HepG2 (cell line): ENCODE measurements at places on chromosomes 11 and 22.

GRCh38 chr11:121435551-121436511 lies 16.3 kb upstream of the SORL1 start:
- no peak for DNase-seq

GRCh38 chr11:111298413-111299100 lies at the start of gene POU2AF3:
Gene POU2AF3, plus strand, starts transcription at chr11:111298546. Its CDS starts 36 bp downstream, at chr11:111298582.
- no peak for DNase-seq

DNA sequence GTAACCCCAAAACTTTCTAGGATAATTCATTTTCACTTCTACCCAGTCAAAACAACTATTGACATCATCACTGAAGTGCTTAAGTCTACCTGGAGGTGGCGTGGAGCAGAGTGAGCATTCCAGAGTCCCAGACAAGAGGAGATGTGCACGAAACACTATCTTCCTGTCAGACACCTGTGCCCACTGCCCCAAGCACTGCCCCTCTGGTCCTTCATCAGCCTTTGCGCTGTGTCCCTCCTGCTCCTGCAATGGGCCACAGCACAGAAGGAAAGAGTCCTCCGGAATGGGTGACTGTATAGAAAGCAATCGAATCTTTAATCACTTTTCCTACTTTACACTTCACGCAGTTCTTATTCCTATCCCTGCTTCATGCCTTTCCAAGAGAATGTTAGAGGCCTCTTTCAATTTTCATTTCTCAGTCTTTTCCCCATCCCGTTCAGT lies 512 bp upstream of the GRIA4 start:
- peak; percentile 8 for DNase-seq

DNA sequence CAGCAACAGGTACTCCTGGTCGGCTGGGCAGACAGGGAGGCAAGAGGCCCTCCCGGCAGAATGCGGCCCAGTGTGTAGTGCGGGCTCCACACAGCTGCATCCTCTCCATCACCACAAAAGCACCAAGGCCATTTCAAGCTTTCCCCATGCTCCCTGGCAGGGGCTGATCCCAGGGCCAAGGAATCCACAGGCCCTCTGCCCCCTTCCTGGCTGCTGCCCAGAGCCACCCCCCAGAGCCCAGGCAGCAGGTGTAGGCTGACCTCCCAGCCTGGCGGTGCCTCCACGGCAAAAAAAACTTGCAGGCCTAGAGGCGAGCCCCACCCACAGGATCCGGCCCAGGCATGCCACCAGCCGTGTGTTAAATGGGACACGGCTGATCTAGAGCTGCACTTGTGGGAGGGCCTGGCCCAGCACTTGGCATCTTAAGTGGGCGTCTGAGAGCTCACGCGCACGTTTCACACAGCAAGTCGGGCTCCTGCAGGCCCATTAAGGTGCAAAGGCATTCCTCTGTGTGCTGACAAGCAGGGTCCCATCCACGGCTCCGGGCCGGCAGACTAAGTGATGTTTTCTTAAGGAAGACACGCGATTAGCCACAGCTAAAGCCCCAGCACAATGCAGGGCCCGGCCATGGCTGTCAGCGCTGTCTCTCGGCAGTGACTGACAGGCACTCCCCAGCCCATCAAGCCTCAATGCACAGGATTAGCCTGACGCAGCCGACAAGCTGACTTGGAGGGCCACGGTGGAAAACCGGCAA lies 19.8 kb upstream of the GNB1L start:
- DNase-seq, result no peak

GRCh38 chr22:22936915-22937656 lies 49.5 kb downstream of the IGLL5 start:
- DNase-seq, result no peak

- no peak for DNase-seq
These were observed 32.1 kb downstream of the IGLL1 start for GRCh38 chr22:23547818-23548500.

- peak; percentile 51 for DNase-seq
These were observed 315.3 kb downstream of the TMEM135 start for GRCh38 chr11:87352759-87353707.

DNA sequence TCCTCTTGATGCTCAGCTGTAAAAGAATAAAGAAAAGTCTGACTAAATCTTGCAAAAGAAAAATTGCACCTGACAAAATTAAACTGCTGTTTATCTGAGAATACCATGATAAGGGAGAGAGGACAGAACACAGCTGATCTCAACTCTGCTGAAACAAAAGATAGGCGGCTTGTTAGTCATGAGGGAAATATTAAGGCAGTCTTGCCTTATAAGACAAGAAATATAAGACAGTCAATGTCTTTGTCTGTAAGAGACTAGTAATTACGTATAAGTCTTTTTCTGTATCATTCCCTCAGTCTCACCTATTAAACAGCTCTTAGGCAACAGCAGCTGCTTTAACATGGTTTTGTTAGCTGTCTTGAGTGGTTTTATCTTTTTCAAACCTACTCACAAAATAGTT lies 296.6 kb downstream of the LUZP2 start:
- no peak for DNase-seq

GRCh38 chr22:49310354-49310753 lies 517.3 kb downstream of the BRD1 start:
- no peak for DNase-seq

GRCh38 chr22:28597665-28598064 lies 82.0 kb downstream of the TTC28 start:
- DNase-seq, result no peak

DNA sequence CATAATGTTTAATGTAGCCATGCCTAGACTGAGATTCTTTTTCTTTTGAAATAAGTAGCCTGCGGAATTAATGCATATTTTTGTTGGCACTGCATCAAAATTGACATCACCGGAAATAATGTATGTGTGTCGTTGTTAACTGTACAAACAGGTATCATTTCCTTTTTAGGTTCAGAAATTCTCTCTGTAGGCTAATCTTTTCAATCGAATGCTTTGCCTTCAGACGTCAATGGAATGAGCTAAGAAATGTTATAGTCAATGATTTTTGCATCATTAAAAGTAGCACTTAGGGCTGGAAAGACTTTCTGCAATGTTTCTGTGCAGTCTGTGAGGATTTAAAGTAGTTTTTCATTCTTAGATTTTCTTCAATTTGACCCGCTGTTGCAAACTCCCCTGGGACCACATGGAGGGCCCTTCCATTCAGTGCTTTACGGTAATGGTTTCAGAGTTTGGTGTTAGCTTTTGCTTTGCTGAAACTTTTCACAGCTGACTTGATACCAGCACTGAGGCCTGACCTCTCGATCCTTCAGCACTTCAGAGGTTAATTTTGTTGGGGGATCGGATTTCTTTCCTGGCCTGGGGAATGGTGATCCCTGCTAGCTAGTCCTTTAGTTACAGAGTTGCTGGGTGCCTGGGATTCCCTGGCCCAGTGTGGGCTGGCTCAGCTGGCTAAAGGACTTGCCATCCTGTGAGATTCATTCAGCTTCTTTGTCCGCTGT lies 137.8 kb downstream of the DBX1 start:
- DNase-seq, result peak; percentile 79

DNA sequence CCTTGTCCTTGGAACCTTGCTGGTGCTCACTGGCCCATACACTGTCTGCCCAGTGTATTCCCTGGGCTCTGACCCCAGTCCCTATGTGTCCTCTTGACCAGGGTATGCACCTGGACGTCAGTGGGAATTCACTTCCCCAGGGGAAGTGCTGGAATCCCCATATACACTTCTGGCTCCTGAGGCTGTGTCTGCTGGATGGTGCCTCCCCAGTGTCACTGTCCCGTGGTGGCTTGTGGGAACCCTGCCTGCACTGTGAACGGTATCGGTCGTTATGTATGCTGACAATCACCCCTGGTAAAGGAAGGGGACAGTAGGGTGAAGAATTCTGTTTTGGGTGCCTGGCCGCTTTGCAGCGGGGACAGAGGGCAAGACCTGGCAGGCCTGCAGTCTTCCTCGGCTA lies 95.9 kb downstream of the RRM1 start:
- DNase-seq, result no peak

DNA sequence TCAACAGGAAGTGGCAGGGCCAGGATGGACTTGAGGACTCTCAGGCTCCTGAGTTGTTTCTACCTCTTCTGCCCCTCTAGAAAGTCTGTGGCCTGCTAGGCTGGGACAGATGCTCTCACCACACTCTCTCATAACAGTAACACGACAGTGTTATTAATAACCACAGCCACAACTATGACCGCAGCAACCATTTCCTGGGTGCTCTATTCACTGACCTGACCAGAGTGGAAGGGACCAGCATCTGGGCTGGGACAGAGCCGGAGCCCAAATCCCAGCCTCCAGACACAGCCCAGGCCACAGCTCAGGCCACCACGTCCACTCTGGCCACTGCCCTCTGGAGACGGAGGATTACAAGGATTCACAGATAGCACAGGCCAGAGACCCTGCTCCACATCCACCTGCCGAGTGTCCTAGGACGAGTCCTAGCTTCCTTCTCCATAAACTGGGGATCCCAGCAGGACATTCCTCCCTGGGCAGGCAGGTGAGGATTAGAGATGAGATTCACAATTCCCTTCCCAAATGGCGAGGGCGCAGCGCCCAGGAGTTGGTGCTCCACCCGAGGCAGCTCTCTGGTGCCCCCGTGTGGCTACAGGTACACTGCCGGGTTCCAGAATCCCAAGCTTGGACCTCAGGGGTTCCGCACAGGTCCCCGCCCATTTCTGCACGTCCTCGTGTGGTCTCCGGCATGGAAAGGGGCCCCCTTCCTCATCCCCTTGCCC lies 7.1 kb downstream of the PNPLA5 start:
- no peak for DNase-seq

- DNase-seq, result peak; percentile 37
These were observed 1.3 kb upstream of the SCARF2 start for GRCh38 chr22:20438678-20439492.

GRCh38 chr11:18010121-18010670 lies 2.7 kb downstream of the SERGEF start:
- DNase-seq, result no peak

DNA sequence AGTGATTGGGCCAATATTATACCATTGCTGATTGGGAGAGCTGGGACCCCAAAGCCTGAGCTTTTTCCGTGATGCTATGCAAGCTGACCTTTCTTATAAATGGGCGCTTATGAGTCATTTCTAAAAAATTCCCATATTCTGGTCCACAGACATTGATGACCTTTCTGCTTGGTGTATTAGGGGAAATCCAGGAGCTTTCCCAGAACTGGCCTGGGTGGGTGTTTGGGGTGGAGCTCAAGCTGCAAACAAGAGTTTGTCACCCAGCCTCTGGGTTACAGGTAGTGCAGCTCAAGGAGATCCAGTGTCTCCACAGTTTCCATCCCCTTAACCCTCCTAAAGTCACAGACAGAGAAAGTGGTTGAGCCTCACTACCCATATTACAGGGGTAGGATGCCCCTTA lies 67.7 kb downstream of the CCDC81 start:
- DNase-seq, result no peak
